ENCODE measurements at places on chromosomes 5 and 9.

- DNase-seq = no peak
These were observed 2.9 kb upstream of the DPM2 start for GRCh38 chr9:127940593-127940992.

DNA sequence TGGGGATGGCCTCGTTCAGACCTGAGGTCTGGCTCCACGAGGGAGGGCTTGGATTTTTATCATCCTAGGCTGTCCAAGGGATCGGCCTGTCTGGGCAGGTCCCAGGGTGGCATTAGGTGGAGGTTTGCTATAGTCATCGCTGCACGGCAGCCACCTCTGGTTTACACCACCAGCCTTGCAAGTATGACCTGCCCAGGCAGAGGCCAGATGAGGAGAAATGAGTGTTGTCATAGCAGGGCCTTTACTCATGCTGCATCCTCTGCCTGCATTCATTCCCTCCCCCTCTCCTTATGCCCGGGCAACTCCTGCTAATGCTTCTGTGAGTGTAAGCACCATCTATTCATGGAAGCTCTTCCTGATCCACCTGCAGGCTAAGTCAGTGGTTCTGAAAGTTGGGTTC lies 15.3 kb upstream of the NDST1 start:
- no peak for DNase-seq

GRCh38 chr5:176350416-176350815 lies 11.1 kb downstream of the KIAA1191 start:
- DNase-seq = no peak

GRCh38 chr5:106640511-106640910 lies 1030.2 kb downstream of the EFNA5 start:
- no peak for DNase-seq

- DNase-seq = no peak
These were observed 8.0 kb downstream of the SPOCK1 start for GRCh38 chr5:137491121-137491520.
